Right renal cortex interstitium (tissue), 3 donors: ENCODE measurements at places on chromosomes 2 and 18. TPM values are rescaled to one million over a fixed set of nuclear protein-coding genes. Genes with fewer than 3 reads are reported as not detected.

DLX1 gene
- not detected for polyA plus RNA-seq

TCF23 gene
- polyA plus RNA-seq, result 0.93 TPM

NCKAP5 gene
- 7.6 TPM for polyA plus RNA-seq

OBSL1 gene
- polyA plus RNA-seq, result 110 TPM

LBX2 gene
- 3.5 TPM for polyA plus RNA-seq

REV1 gene
- polyA plus RNA-seq, result 48.5 TPM

CYRIA gene
- polyA plus RNA-seq, result 2.5 TPM

CACNB4 gene
- polyA plus RNA-seq, result 7.4 TPM

CNTNAP5 gene
- polyA plus RNA-seq, result not detected

GPR148 gene
- polyA plus RNA-seq, result not detected

PAPOLG gene
- 24.6 TPM for polyA plus RNA-seq

CCL20 gene
- polyA plus RNA-seq, result 0.62 TPM

SPATA3 gene
- polyA plus RNA-seq, result not detected

ADD2 gene
- 5.5 TPM for polyA plus RNA-seq

C2orf42 gene
- 18.2 TPM for polyA plus RNA-seq

TGFA gene
- 17.6 TPM for polyA plus RNA-seq

RUFY4 gene
- polyA plus RNA-seq, result 0.24 TPM

TWSG1 gene
- polyA plus RNA-seq, result 86.9 TPM

SLC4A3 gene
- polyA plus RNA-seq, result 5.4 TPM

GKN2 gene
- not detected for polyA plus RNA-seq

RAB27B gene
- 3.8 TPM for polyA plus RNA-seq

MAB21L4 gene
- 3.3 TPM for polyA plus RNA-seq

EMILIN1 gene
- polyA plus RNA-seq, result 61.8 TPM

OSBPL1A gene
- polyA plus RNA-seq, result 49.2 TPM

VIL1 gene
- 25.1 TPM for polyA plus RNA-seq
